Urinary bladder (tissue), 4 donors: ENCODE measurements at places on chromosomes 7 and 10.

DNA sequence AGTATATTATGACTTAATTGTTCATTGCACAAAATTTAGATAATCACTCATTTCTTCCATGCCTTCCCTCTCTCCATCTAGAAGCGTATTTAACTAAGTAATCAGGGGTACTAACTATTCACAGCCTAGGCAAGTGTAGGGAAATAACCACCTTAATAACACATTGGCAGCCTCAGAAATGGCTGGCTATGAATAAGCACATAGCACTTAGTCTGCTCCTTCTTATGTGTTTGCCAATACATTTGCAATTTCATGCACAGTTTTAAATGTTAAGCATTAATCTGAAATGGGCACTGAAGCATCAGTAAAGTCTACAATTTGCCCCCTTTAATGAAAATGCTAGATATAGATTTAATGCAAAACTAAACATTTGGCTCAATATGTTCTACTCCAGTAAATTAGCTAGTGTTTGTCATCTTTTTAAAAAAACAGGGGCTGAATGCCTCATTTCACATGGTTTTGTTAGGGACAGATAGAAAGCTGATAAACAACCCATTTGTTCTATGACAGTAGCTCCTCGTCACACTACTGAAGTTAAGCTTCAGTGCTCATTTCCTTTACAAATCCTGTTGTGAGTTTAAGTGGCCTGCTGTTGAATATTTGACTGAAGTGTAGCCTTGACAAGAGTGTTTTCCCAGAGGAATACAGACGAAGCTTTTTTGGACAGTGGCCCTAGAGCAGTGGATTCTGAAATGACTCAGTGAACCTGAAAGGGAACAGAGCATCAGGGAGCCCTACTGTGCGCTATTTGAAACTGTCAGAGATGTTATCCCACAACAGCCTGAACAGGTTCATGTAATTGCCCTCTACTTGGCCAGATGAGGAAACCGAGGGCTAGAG lies 30.5 kb downstream of the HHEX start:
- DNase-seq, result no peak

DNA sequence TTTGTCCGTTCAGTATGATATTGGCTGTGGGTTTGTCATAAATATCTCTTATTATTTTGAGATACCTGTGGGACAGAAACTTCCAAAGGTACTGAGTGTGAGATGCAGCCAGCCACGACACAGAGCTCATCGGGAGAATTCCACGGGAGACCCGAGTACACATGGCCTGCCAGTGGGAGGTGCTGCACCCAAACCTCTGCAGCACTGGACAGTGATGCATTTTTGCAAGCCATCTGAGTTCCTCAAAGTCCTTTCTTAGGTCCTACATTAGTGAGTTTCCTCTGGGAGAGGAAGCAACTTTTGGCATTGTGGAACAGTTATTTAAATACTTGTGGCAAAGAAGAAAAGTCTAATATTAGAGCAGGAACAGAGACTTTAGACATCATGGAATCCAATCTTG lies 77.5 kb downstream of the ARID5B start:
- DNase-seq, result no peak

GRCh38 chr7:117164620-117165019 lies 158.2 kb downstream of the WNT2 start:
- no peak for DNase-seq

DNA sequence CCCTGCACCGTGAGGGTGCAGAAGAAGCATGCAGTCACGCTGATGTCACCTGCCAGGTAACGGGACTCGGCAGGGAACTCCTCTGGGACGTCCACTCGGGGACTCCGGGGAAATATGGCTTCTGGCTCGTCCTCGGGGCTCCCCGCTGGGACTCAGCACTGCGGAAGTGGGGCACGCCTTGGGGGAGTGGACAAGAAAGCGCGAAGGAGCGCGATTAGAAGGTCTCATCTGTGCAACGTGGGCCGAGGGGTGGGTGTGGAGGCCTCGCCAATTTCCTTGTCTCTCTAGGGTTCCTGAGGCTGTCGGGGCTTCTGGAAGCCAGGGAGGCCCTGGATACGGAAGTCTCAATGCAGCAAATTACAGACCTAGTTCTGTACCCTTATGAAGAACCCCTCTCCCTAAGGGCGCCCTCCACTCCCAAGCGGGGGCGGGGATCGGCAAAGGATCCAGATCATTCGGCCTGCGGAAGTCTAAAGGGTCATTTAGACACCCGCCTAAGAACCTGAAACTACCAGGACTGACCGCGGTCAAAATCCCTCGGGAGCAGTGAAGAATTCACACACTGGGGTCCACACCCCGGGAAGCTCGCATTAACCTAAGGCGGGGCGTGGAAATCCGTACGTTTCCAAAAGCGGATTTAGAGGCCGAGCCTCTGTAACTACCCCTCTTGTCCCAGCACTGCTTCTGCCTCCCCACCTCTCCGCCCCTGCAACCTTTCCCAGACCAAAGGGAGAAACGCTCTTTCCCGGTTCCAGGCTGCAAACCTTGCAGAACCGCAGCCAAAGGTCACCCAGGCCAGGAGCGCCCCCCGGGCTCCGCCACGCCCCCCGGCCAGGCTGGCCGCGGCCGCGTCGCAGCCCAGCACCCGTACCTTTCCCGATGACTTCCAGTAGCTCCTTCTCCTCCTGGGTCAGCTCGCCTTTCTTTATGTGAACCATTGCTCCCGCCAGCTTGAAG lies 640 bp downstream of the ANKMY2 start:
- DNase-seq, result no peak

DNA sequence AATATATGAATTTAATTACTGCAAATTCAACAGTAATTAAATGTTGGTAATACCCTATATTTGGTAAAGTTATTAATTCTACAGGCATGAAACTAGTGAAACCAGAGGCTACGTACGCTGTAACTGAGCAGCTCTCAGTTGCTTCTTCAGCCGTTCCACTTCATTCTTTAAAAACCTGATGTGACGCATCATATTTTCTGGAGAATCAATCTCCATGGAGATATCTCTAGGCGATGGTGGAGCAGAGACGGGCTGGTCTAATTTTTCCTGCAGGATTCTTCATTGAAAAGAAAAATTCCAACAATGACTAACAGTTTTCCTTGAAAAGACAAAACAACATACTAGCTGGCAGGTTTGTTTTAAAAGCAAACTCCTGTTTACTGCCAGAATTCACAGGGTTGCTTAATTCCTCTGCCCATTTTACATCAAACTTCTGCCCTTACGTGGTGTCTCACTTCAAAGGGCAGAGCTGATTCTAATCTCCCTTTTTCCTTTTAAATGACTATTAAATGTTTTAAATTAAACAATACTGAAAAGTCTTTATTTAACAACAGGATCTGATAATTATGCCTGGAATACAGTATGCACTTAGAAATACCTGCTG lies 59.4 kb upstream of the MRLN start:
- no peak for DNase-seq

GRCh38 chr10:109957092-109957797 lies 33.9 kb upstream of the XPNPEP1 start:
- DNase-seq, result no peak

- no peak for DNase-seq
Observed at GRCh38 chr7:388023-388960, 98.3 kb downstream of the FOXL3 start.

GRCh38 chr7:30260246-30260768 lies 24.1 kb upstream of the ZNRF2 start:
- no peak for DNase-seq

DNA sequence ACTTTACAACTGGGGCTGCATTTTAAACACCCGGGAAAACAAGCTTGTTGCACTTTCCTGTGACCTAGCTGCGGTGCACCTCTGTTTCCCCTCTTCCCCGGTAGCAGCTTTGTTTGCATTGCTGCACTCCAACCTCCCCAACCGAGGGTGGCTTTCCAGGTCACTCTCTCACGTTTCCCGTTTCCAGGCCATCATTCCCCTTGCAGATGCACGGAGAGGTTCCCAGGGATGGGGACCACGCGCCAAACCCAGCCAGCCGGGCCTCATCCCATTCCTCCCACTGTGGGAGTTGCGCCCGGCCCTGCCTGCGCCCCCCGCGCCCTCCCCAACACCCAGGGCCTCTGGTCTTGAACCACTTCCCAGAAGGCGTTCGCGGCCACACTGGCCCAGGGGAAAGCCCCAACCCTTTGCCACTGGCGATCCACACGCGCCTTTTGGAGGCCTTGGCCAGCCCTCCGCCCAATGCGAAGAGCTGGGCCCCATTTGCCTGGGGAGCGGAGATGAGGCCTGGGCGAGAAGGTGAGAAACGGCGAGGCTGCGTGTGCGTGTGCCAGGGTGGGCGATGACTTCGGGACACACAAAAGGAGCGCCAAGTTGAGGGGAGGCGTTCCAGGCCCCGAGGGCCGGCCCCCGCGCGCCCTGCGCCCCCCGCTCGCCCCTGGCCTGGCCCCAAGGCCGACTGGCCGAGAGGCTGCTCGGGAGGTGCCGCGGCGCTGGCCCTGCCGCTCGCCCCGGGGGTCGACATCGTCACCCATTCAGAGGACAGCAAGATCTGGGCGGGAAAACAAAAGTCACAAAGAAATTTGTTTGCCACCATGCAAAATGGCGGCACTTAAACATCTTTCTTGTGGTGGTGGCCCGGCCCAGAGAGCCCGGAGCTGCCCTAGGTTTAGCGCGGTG lies 15.9 kb downstream of the SKIDA1 start:
- DNase-seq, result no peak

DNA sequence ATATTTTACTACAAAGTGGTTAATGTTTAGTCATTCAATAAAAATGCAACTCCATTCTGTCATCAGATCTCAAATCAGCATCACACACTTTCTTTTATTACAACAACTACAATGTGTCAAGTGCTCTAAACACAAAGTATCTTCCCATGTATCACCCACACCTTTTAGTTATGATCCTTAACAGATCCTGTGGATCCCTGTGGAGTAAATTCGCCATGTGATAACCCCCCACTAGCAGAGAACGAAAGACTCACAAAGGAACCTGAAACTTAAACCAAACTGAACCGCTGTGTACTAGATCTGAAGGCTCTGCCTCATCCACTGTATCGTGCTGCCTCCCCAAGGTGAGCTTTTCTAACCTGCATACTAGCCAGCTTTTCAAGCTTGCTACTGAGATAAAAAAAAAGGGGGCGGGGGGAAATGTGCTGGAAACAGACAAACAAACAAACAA lies 1.7 kb downstream of the DPY19L1 start:
- no peak for DNase-seq
